ENCODE measurements at places on chromosomes 12 and 14. TPM values are rescaled to one million over a fixed set of nuclear protein-coding genes. Genes with fewer than 3 reads are reported as not detected.

TMEM119 gene
- not detected for total RNA-seq

OR10G3 gene
- total RNA-seq, result not detected

KLRC3 gene
- not detected for total RNA-seq

NEUROD4 gene
- not detected for total RNA-seq

PNP gene
- total RNA-seq, result 109 TPM

DIO2 gene
- total RNA-seq, result not detected

FBXO21 gene
- 117 TPM for total RNA-seq

All from bronchial epithelial cell (primary cell).